ENCODE measurements at places on chromosomes 7 and 10.

DNA sequence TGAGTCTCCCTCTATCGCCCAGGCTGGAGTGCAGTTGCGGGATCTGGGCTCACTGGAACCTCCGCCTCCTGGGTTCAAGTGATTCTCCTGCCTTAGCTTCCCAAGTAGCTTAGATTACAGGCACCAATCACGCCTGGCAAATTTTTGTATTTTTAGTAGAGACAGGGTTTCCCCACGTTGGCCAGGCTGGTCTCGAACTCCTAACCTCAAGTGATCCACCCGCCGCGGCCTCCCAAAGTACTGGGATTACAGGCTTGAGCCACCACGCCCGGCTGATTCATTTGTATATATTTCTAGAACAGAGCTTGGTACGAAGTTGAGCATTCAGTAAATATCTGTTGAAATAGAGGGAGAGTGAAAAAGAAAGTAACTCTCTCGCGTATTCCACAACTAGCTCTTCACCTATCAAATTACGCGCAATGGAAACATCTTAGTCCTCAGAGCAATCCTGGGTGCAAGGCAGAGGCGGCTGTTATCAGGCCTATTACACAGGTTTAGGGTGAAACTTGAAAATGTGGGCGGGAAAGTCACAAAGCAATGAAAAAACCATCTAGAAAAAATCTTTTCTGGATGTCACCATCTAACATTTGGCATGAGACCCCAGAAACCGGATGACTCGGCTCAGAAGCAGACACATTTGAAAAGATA is 707 bp upstream of the GHITM start:
- DNase-seq = no peak

- no peak for DNase-seq
Measured at GRCh38 chr7:127226685-127227374, 25.9 kb downstream of the GRM8 start.

DNA sequence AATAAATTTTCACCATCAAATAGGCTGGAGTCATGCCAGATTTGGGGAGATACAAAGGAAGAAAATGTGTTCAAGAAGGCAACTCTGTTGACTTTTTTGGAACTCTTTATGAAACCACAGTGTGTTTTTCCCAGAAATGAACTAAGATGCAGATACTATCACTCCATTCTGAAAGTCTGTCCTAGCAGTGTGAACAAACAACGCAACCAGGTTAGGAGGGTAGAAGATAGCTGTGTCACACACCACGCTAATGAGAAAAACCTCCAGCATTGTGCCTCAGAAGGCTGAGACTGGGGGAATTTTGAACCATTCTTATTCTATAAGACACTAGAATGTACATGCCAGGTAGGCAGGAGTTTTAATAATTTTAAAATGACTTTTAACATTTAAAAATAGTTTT is 15.9 kb upstream of the ATP6V0A4 start:
- no peak for DNase-seq

DNA sequence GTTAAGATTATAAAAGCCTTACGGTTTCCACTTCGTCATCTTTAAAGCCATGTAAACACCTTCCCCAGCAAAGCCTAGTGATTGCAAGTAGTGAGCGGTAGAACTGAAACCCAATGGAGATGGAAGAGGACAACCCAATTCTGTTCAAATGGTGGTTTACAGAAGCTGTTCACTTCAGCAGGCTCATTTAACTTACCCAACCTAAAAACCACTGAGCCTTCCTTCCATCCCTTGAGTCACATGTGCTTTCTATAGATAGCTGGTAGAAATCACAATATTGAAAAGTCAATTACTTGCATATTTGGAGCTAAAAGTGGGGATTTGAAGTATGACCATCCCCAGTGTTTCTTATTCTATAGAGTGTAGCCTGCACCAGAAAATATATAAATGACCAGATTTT is 667.7 kb downstream of the SUGCT start:
- no peak for DNase-seq

- DNase-seq = no peak
Measured at GRCh38 chr7:77540402-77540822, 3.3 kb downstream of the PTPN12 start.

GRCh38 chr7:21063106-21063505 is 276.4 kb upstream of the SP8 start:
- DNase-seq = no peak

GRCh38 chr7:11212080-11212711 is 238.5 kb downstream of the PHF14 start:
- DNase-seq = peak; percentile 59

GRCh38 chr10:103281753-103282152 is 4.8 kb downstream of the INA start:
- DNase-seq = no peak

- DNase-seq = no peak
Measured at GRCh38 chr10:71623098-71623985, 96.2 kb downstream of the C10orf105 start.

DNA sequence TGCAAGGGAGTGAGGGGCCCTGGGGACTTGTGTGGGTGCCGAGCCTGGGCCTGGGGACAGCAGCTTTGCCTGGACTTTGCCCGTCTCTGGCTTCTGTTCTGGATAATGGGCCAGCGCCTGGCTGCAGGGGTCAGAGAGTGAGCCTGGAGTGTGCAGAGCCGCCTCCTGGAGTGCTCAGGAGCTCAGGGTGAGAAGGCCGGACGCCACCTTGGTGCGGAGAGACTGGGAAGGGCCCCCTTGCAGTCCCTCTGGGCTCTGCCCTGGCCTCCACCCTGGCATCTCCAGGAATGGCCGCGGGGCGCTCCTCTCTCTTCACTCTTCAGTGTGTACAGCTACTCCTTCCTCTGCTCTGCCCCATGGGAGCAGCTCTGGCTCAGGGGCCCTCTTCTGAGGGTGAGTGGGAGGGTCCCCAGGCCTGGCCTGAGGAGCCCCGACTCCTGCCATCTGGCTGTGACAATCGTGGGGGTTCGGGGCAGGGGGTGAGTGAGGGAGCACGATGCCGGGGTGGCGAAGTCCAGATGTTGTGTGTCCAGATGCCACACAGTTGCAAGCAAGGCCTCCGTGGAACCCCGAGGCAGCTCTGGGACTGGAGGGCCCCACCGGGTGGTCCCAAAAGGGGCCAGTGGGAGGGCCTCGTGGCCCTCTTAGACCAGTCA is 187.1 kb downstream of the DNAJB6 start:
- DNase-seq = no peak

DNA sequence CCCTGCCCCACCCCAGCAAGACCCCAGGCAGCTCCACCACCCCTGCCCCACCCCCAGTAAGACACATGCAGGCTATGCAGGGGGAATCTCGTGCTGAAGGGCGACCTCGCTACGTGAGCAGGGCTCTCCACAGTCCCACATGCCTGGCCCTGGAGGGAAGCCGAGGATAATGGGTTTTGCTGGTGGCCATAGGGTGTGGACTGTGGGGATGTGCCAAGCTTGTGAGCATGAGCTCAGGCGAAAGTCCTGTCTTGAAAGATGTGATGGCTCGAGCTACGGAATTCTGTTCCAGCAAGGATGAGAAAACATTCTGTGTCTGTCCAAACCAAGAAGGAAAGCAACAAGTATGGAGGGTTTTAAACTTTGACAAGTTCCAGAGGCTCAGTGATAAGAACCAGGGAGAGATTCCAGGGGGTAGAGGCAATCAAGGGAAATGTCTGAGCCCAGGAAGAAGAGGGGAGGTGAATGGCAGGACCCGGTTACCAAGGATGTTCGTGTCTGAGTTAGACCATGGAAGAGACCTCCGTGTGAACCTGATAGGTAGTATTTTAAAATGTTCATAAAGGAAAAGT is 63.1 kb downstream of the PYROXD2 start:
- no peak for DNase-seq

- no peak for DNase-seq
Measured at GRCh38 chr7:79608005-79608404, 154.5 kb upstream of the MAGI2 start.

GRCh38 chr7:105389088-105389650 is 448 bp upstream of the SRPK2 start:
- DNase-seq = no peak

- DNase-seq = no peak
Measured at GRCh38 chr10:17689137-17689536, 45.2 kb downstream of the STAM start.

DNA sequence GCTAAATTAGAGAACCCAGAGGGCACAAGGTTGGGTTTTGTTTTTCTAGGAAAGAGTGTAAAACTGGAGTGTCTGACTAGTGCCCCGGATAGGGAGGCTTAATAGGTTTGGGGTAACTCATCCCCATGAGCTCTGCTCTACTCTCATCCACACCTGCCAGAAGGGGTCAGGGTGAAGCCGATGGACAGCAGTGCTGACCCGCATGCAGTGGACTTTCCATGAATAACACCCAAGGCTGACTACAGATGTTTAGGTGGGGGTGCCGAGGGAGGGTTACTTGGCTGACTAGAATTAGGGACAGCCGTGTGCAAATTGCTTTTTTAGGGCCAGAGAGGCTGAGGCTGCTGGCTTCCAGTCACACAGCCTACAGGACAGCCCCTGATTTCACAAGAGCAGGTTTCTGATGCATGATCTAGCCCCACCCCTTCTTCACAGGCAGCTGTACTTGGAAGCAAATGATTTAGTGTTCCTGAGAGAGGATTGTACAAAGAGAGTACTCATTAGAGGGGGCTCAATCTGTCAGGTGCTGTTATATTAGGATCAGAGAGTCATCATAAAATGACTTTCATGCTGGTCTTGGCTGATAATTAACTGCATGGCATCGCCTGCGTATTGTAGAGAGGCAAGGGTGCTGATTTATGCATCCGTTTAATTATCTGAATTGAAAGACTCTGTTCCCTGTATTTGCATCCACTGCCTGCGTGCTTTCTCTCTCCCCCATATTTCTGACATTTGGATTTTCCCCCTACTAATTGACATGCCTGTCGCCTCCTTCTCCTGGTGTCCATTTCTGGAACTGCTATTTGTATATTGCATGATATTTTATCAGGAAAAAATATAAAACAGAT is 9.5 kb downstream of the INHBA start:
- DNase-seq = no peak

- no peak for DNase-seq
Measured at GRCh38 chr10:91579329-91579985, 53.4 kb downstream of the PPP1R3C start.

- DNase-seq = no peak
Measured at GRCh38 chr10:124001391-124002148, 91.8 kb downstream of the CHST15 start.

DNA sequence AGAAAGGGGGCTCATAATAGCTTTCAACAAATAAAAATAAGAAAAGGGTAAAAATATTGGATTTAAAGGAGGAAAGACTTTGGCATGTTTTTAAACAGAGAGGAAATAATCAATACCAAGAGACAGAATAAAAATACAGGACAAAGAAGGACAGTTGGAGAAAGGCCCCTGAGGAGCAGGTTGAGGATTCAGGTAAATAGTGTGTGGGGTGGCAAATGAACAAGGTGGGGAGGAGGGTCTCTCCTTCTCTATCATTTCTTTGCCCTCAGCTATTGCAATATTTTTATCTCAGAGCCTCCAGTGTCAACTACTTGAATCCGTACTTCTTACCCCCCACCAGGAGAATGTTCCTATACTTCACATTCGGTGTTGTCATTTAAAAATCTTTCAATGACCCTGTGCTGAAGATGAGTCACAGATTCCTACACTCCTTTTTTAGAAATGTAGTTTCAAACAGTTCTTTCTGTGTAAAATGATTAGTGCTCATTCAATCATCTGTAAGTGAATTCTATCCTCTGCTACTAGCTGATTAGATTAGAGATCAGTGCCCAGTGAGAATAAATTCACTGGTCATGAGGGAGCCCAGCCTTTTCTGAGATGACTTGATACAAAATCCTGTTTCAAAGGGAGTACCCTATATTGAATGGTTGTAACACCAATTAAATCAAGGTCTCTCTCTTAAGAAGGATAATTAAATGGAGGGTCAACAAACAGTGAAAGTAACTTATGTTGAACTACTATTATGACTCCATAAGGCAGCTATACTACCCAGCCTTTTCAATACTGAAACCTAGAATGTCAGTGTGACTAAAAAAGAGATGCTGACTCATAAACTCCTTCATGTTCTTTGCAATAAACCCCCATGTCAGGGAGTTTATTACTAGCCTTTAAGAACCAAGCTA is 50.4 kb upstream of the WNT16 start:
- DNase-seq = no peak

GRCh38 chr10:60661637-60662036 is 116.6 kb upstream of the CDK1 start:
- DNase-seq = no peak

GRCh38 chr7:74569501-74570075 is 87.9 kb upstream of the GTF2I start:
- DNase-seq = no peak

DNA sequence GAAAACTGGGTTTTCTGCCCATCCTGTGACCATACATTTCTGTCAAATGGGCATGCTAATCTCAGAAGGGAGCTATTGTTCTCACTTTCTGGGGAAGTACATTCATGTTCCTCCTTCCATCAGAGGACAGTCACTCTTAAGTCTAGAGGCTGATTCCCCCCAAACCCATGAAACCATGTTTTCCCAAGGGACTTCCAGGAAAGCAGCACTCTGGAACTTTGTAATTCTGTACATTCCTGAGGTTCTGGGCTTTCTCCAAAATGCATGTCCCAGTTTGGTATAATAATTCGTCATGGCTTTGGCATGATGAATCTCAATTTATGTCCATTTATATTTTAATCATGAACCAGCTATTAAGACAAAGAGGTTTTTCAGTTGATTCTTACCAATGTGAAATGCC is 688.1 kb downstream of the LRMDA start:
- no peak for DNase-seq

GRCh38 chr7:37882086-37882485 is 33.7 kb downstream of the NME8 start:
- DNase-seq = no peak

DNA sequence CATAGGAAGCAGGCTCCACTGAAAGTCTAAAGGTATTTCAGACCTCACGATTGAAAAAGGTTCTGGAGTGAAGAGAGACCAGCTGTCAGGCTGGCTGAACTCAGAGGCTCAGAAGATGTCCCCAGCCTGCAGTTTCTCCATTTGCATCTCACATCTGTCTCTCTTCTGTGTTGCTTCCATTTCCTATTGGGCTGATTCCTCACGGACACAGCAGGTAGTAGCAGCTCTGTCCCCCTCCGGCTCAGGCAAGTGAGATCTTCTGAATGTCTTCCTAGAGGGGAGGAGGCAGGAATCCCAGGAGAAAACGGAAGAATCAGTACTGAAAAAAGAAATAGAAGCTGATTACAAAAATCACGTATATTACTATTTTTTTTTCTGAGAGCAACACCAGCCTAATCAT is 274.1 kb upstream of the COBL start:
- no peak for DNase-seq

GRCh38 chr7:27101957-27102580 is 414 bp downstream of the HOXA2 start:
- DNase-seq = no peak

DNA sequence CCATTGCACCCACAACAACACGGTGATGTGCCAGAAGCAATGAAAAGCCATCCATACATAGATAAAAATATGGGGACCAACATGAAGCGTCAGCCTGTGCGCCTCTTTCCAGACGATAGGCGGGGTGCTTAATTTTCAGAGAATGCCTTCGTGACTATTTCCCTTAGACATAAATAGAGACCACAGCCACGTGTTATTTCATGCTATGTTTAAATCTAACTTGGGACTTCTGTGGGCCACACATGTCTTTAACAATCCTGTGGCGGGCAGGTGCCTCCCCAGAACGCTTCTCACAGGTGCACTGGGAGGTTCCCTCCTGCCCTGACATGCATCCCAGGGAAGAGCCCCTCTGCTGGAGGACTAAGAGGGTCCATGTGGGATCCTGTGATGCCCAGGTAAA is 259.7 kb downstream of the ADARB2 start:
- no peak for DNase-seq
